ENCODE measurements at places on chromosomes 7 and 10.

DNA sequence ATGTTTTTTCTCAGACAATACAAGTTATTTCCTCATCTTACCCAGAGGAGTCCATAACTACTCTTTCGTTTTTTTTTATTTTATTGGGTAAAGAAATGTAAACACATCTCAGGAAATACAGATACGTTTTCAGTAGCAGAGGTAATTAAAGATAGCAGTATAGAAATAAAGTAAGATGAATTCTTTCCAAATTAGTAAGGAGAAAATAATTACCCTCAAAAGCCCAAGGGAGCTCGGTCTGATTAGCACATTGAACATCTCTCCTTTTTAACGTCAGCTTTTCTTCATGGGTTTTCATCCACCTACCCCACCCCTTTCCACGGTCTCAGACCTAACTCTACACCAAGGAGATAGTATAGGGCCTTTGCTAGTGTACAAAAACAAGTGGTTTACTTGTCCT is 294.2 kb downstream of the GRID1 start:
- DNase-seq: no peak

DNA sequence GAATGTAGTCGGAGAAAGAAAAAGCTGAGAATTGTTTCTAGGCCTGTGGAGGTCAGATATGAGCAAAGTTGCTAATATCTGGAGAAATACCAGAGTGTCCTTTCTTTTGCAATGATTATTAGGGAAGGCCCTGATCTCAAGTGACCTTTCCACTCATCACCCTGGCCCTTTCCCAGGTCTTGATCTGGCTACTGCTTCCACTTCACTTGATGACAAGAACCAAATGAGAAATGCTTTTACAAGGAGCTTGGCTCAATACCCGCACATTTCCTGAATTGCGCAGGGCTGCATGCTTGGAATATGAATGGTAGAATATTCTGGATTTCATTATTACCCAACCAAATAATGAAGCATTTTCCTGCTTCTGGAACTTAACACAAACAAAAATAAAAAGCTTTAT is 104.6 kb downstream of the ITGB8 start:
- DNase-seq: no peak

DNA sequence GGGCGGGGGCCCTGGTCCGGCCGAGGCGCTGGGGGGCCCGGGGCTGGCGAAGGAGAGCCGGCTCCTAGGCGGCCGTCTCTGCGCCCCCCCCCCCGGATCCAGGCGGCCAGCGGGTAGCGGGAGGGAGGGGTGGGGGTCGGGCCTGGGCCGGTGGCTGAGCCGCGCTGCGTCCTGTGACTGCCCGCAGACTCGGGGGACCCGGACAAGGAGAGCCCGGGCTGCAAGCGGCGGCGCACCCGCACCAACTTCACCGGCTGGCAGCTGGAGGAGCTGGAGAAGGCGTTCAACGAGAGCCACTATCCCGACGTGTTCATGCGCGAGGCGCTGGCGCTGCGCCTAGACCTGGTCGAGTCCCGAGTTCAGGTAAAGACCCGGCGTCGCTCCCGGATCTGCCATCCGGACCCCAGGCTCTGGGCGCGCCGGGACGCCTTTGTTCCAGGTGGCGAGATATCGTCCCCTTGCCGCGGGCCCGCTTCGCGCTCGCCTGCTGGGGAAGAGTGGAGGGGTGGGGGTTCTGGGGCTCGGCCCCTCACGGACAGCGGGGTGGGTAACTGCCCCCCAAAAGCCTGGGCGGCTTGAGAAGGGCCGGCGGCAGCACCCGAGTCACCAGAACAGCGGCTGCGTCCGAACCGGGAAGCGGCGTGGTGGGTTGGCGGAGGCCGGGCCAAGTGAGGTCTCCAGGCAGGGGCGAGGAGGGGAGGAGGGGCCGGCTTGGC is 819 bp downstream of the UNCX start:
- no peak for DNase-seq

GRCh38 chr7:151382079-151382885 is 27.6 kb downstream of the WDR86 start:
- DNase-seq: no peak
